Right cardiac atrium (tissue), 5 donors: ENCODE measurements at places on chromosomes 2 and 18.

DNA sequence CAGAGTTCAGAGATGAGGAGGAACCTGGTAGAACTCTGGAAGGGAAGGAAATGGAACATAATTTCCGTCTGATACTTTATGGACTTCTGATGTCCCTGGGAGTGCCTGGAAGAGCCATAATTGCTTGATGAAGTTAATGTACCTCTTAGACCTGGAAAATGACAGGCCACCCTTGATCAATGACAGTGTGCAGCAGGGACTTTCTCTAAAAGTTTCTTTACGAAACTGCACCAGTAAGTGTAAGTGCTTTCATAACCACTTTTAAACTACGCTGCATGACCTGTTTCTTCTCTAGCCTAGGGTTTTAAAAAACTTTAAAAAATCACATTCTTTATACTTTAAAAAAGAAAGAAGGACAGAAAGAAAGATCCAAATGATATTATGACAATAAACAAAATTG, 164.5 kb downstream of the LPIN1 start:
- DNase-seq = no peak

GRCh38 chr2:58731488-58731869, 490.4 kb upstream of the FANCL start:
- DNase-seq = no peak

DNA sequence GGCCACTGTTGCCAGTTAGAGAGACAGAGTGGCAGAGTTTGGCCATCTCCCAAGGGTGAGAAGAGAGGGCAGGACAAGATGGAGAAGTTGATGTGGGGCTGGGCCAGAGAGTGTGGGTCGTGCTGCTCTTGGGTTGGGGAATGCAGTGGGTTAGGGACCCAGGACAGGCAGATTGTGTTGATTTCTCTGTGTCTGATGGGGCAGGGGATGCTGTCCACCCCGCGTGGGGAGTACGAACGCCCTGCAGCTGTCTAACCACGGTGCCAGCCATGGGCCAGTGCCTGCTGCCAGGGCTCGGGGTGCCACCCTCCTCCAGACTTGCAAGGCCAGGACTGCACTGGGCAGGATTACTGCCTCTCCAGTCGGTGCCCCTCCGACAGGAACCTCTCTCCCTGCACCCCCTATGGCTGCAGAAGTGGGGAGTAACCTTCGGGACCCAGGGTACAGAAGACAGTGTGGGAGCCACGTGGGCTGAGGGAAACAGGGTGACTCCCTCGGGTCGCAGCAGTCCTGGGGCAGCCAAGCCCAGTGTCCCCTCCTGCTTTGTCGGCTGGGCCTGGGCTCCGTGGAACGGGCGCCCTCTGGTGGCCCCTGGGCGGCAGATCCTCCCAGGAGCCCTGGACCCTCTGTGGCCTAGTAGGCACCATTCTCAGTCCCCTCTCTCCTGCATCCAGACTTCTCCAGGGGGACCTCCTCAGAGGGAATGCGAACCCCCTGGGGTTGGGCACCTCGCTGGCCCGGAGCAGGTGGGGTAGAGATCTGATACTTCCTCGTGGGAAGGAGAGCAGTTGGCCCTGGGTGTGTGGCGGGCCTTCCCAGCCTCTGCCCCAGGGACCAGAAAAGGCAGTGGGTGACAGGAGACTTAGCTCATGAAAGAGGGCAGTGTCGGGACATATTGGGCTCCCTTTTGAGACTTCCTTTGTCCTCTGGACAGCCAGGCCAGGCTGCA, 2.7 kb downstream of the GPC1 start:
- peak; percentile 73 for DNase-seq

GRCh38 chr2:177363332-177363731, 29.2 kb upstream of the AGPS start:
- no peak for DNase-seq

DNA sequence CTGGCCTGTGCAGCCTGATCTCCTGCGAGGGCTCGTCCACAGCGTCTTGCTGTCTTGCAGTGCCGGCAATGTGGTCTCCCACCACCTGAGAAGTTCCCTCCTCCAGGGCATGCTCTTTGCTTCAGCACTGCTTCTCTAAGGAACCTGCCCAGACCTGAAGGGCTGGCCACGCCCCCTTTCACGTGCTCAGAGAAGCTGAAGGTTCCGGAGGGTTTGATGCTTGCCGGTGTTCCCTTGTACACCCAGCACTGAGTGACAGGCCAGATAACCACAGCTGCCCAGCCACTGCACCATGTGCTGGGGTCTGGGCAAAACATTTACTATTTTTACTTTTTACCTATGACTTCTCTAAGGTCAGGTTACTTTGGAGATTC, 1.7 kb upstream of the POLR2D start:
- peak; percentile 56 for DNase-seq

- no peak for DNase-seq
Measured at GRCh38 chr2:68717305-68717661, 17.3 kb upstream of the ARHGAP25 start.

DNA sequence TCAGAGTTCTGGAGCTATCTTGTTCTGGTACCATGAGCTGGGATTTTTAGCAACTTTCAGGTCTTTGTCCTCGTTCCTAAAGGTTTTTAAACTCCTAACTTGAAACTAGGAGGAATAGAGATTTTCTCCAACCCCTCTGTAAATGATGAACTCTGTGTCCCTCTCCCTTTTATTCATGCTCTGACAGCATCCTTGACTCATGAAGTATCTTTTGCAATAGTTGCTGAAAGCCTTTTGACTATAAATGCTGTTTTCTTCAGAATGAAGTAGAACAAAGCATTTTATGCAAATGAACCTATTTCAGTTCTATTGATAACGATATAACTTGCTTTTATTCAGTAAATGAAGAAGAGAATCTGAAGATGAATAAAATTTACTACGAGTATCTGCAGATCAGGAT, 17.0 kb upstream of the MAPRE2 start:
- DNase-seq = no peak
